ENCODE measurements at places on chromosomes 4 and X.

GRCh38 chrX:24676403-24677024, 17.2 kb upstream of the POLA1 start:
- no peak for DNase-seq

GRCh38 chr4:102541697-102542096, 40.5 kb downstream of the NFKB1 start:
- DNase-seq = no peak

- DNase-seq = no peak
Measured at GRCh38 chrX:42229533-42229932, 306.2 kb upstream of the CASK start.

GRCh38 chr4:19005211-19005610, 983.7 kb upstream of the LCORL start:
- no peak for DNase-seq

GRCh38 chr4:137378821-137379220, 153.5 kb downstream of the PCDH18 start:
- no peak for DNase-seq

DNA sequence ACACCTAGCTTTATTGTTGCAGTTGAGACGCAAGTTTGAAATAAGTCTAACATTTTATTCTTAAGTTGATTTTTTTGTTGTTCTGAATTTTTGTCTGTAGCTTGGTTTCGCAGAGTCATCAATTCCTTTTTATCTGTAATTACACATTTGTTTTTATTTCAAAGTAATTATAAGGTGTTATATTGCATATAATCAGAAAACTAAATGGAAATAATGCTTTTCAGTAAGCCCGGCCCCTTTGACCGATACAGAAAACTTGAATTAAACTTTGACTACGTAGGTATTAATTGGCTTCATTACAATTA, 2.1 kb downstream of the KDM6A start:
- no peak for DNase-seq

DNA sequence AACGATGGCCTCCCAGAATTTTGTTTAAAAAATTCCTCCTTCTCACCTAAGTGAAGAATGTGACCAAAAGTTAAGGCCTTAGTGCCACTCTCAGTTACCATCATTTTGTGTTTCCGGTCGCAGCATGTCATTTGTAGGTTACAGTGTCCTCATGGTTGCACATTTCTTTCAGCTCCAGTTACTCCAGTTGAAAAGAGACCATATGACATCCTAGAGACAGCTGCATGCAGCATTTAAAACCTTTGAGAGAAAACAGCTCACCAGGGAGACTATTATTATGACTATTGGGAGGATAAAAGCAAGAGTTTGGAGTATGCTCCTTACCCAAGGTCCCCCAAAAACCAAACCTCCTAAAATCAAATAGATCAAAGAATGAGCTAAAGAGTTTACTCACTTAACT, 45.8 kb downstream of the MGARP start:
- no peak for DNase-seq

GRCh38 chr4:101102114-101102742, 245.1 kb downstream of the PPP3CA start:
- no peak for DNase-seq

DNA sequence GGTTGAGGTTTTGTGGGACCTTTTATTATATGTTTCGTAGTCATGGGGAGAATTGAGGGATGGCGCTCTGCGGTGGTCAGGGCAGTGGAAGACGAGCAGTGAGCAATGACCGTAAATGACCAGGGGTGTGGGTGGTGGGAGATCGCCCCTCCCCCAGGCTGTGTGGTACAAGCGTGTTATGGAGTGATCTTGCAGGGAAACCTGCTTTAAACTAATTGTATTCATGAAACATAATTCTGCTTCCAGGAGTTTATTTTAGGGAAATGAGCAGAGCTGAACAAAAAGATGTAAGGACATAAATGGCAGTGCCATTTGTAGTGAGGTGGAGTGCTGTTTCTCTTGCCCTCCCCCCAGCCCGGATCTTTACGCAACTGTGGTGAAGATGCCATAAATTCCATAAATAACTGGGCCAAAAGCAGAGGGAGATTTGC, 20.2 kb downstream of the GYG2 start:
- no peak for DNase-seq

DNA sequence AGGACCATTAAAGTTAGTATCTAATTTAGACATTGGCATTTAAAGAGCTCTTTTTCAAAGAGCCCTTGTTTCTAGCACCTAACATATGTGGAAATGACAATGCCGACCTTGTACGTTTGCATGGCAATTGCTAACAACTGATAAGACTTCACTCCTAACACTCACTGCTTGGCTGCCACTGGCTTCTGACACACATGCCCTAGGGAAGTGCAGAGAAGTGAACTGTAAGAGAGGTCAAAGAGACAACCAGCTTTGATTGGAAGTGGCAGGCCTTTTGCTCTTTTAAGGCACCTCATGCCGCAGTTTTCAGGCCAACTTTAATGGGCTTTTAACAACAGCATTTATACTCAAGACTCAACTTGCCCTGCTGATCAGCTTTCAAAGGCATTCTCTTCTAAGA, 158.4 kb downstream of the RAB28 start:
- no peak for DNase-seq

DNA sequence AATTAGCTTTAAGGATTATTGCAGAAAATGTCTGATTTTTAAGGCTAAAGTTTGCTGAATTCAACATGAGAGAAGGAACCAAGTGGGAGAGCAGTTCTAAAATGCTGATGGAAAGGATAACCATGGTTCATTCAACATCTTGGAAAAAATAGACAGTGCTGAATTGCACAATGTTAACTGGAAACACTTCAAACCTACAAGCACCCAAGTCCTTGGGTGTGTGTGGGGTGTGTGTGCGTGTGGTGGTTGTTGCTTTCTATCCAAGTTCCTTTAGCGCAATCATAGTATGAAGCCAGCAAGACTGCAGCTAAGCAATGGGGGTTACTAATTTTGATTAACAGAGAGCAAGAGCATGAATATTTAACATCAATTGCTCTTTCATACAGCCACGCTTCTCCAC, 29.3 kb upstream of the SCOC start:
- no peak for DNase-seq

DNA sequence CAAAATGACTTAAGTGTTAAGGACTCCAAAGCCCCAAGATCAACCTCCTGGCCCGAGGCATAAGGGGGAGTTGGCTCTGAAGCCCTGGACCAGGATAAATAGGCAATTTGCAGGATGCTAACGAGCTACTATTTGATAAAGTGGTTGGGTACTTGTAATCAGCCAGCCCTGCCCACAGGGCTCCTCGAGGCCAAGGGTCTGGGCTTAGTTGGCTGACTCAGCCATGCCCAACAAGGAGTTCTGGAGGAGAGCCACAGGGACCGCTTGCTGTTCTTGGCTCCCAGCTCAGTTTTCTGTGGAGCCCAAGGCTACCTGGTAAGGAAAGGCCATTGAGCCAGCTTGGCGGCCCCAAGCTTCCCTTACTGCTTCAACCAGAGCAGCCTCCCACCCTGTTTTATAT, 7.8 kb downstream of the HMGB3 start:
- no peak for DNase-seq

DNA sequence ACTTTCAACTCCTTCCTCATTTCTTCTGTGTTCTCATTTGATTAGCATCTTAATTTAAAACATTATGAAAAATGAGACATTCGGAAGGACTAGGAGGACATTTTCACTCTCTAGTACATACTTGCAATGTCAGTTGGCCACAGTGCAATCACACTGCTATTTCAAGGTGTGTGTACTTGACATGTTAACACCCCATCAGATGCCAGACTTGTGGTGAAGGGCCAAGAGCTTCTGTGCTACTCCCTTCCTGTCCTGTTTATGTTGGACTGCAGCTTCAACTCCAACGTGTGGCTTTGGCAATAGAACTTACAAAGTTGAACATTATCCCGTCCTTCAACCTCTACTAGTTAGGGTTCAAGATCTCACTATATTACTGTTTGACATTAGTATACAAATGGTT, 221.0 kb downstream of the PALLD start:
- DNase-seq = no peak

- DNase-seq = no peak
Measured at GRCh38 chrX:75086731-75087195, 69.3 kb downstream of the ABCB7 start.

DNA sequence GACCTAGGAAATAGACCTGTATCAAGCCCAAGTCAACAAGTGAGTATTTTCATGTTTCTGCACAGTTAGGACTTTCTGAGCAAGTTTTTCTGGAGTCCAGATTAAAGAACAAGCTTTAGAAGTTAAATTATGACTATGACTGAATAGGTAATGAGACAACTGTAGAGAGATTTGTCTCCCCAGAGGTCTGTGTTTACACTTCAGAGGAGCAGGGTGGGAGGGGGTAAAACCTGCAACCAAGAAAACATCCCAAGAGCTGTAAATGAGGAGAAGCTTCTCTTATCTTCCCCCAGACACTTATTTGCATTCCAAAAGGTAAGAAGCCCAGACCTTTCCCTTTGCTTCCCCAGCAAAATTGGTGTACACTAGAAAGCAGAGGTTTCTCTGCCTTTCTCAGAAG, 22.1 kb upstream of the CEP135 start:
- DNase-seq = no peak

GRCh38 chr4:118221227-118221800, 131.5 kb downstream of the PRSS12 start:
- no peak for DNase-seq

GRCh38 chr4:74378573-74378972, 13.6 kb downstream of the EREG start:
- DNase-seq = no peak

Data from stimulated activated naive CD8-positive, alpha-beta T cell treated with anti-CD3 and anti-CD28 coated beads, Interleukin-15, amount 100 ng/mL, for 72 hours (primary cell).